ENCODE measurements at places on chromosomes 12 and 14.

DNA sequence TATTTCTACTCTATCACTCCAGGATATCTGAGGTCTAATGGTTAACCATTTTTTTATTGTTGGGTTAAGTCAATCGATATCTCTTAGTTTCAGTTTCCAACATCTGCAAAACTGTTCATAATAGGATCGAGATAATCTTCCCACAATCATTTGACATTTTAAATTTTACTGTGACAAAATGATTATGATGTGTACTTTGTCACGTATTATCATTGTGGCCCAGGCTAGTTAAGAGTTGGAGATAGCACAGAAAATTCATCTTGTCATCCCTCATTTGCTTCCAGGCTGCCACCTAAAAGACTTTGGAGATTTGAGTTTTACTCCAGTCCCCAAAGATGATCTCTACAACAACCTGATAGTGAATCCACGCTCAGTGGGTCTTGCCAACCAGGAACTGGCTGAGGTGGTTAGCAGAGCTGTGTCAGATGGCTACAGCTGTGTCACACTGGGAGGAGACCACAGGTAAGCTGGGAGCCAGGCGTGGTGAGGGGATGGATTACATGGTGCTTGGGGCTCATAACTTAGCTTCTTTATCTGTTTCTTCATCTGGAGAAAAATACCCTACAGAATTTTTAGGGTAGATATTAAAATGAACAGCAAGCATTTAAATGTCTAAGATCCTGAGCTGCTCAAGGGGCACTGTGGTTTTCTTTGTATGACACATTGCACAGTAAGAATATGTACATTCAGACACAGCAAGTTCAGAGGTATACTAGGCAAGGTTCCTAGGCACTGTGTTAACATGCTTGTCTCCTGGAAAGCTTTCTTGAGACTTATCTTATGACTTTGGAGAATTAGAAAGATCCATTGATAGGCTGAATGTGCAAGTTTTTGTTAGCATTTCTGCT, 22.4 kb downstream of the ARG2 start:
- DNase-seq: no peak

DNA sequence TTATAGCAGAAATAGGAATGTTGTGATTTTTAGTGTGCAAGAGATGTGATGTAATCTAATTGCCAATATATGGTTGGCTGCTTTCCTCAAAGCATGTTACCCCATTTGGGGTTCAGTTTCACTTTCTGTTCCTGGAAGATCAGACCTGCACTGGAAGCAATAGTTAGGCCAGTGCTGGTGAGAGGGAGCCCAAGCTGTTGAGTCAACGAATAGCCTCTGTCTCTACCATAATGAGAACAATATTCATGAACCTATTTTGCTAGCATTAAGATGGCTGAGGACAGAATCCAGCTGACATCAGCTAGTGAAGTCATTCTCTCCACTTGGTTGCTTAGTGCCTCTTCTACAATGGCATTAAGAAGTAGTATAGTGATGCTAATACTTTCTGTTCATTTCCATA, 379.9 kb upstream of the DCN start:
- no peak for DNase-seq

DNA sequence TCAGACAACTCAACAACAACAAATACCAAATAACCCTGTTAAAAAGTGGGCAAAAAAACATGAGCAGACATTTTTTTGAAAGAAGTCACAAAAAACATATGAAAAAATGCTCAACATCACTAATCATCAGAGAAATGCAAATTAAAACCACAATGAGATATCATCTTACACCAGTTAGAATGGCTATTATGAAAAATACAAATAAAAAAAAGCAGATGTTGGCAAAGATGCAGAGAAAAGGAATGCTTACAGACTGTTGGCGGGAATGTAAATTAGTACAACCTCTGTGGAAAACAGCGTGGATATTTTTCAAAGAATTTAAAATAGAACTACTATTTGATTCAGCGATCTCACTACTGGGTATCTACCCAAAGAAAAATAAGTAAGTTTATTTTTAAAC, 114.0 kb downstream of the SLC38A4 start:
- no peak for DNase-seq

GRCh38 chr12:79638490-79638889, 52.3 kb downstream of the PAWR start:
- no peak for DNase-seq

DNA sequence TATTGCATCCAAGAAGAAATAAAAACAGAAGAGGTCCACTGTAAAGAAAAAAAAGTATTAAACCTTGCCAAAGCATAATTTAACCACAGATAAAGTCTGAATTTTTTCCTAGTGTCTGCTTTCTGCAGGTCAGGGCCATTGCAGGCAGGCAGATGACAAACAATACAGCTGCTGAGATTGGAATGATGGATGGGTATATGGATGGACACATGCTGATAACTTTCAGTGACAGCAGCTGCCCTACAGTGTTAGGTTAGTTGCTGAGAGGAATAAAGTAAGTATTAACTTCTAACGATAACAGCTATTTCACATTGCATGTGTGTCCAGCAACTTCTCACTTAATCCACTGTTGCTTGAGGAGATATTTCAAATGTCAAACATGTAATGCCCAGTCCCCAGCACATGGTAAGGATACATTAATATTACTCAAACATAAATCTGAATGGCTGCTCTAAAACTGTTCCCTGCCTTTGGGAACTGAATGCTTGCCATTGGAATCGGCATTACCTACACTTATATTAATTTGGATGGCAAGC, 515.3 kb downstream of the RMST start:
- no peak for DNase-seq

DNA sequence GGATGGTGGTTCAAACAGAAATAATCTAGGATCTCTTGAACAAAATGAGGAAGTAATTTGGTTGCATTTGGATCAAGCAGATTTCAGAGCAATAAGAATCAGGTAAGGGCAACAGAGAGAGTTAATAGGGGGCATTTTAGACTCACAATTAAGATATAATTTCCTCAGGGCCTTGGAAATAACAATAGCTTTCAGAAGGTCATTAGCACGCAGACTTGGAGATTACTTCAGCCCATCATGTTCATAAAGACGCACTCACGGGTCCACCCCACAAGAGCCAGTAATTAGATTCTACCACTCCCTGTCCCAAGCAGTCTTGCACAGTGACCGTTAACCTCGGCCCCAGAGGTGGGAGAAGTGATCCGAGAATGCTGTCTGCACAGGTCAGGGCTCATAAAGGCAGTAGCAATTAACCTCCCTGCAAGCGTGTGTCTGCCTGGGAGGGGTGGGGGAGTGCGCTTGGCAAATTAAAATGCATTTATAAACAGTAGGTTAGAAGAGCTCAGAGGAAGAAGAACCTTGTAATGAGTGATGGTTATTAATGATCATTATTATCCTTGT, 125.7 kb upstream of the CCDC196 start:
- no peak for DNase-seq

- no peak for DNase-seq
These were observed 49.0 kb upstream of the STON2 start for GRCh38 chr14:81449114-81449513.

DNA sequence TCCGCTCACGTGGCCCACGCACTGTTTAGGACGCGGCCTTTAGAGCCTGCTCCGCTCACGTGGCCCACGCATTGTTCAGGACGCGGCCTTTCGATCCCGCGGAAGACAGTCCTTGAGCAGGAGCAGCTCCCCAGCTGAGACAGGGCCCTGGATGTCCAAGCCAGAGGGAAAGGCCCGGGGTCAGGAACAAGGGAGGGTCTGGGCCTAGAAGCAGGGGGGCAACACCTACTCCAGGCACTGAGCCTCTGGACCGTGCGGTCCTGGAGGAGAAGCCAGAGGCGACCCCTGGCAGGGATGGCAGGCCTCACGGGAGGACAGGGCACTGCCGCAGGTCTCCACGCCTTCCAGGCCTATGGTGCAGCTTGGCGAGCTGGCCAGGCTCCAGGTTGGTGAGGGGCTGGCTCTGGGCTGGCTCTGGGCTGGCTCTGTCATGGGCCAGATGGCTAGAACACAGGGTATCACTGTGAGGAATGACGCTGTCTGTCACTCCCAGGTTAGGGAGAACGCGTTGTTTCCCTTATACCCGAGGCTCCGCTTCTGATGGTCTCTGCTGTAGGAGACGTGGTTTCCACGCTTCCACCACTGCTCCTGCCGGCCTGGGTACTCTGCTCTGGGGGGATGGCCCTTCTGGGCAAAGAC, 341.7 kb downstream of the TMEM121 start:
- DNase-seq: no peak

- no peak for DNase-seq
These were observed 276 bp upstream of the BMAL2 start for GRCh38 chr12:27332407-27332713.

- DNase-seq: no peak
These were observed 1.2 kb downstream of the KRT86 start for GRCh38 chr12:52275686-52276085.

- DNase-seq: no peak
These were observed 12.7 kb upstream of the SVOP start for GRCh38 chr12:109033239-109034196.

- DNase-seq: no peak
These were observed 27.5 kb downstream of the KLRK1 start for GRCh38 chr12:10362325-10362724.

DNA sequence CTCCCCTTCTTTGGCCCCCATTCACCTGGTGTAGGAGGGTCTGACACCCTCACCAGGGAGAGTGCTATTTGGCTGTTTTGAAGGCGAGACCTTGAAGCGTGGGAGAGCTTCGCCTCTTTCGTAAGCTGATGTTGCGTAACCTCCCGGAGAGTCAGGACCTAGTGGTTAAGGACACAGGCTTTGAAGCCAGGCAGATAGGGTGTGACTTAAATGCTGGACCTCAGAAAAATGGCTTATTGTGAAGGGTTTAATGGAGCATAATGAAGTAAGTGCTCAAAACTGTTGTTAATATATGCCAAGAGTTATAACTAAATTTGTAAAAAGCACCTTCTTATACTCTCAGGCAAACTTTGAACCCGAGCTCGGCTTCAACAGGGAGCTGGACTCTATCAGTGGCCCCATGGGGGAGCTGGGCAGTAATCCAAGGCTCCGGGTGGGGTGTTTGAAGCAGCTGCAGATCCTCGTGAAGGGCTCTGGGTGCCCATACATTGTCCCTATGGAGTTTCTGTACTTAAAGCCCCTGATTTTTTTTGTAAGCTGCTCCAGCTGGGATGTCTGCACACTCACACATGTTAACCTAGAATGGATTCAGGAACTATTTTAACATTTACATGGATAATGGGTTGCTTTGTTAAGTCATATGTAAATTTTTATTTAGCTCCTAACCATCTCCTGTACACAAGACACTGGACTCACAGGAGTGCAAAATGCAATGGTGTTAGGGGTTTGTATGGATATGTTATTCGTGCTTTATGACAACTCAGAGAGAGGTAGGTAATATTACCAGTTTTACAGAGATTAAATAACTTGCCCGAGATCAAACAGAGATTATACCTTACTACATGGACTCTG, 26.0 kb downstream of the PPFIBP1 start:
- DNase-seq: peak; percentile 65

- DNase-seq: no peak
These were observed 8.2 kb downstream of the MDM2 start for GRCh38 chr12:68815928-68816800.

DNA sequence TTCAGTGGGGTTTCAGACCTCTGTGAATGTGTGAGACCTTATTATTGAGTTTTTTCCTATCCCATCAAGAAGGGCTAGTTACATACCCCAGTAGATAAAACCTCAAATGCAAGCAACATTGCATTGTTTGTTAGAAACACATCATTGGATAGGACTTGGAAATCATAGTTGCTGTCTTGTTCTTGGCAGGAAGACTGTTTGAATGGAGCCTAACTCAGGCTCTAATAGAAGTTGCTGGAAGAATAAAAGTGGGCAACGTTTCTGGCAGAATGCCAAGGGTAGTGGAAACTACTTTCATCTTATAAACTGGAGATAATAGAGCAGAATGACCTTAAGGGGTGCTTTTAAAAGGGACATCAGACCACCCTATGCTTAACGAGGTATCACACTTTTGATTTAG, 9.9 kb upstream of the PTHLH start:
- DNase-seq: no peak

DNA sequence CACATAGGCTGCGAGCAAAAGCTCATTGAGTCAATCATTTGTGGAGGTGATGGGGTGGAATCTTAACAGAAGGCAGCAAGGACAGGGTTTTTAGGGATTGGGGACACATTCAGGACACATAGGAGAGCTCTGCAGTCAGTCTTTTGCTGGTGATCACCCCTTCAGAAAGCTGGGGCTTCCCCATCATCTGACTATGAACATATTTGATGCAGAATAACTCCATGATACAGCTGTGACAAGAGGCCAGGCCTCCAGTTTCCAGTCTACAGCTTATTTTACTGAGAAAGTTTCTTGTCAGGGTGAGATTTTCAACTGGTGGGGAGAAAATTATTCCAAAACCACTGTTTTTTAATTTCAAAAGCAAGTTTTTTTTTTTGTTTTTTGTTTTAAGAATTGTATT, 134.2 kb downstream of the TMEM30B start:
- no peak for DNase-seq

- no peak for DNase-seq
These were observed 142.1 kb downstream of the AKAP6 start for GRCh38 chr14:32471181-32471580.

DNA sequence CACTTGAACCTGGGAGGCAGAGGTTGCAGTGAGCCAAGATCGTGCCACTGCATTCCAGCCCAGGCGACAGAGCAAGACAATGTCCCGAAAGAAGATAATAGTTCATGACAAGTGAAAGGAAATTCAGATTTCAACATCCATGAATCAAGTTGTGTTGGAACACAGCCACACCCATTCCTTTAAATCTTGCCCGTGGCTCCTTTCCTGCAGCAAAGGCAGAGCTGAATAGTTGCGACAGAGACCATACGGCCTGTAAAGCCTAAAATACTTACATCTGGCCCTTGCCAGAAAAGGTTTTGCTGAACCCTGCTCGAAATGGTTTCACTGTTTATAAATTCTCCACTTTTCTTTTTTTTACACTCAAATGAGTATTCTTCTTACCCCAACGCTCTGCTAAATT, 17.7 kb upstream of the ITPK1 start:
- DNase-seq: no peak

GRCh38 chr12:102951841-102952240, 5.6 kb upstream of the ASCL1 start:
- DNase-seq: no peak
